ENCODE measurements at places on chromosomes 4 and X. TPM values are rescaled to one million over a fixed set of nuclear protein-coding genes. Genes with fewer than 3 reads are reported as not detected.

- no peaks in the 10 kb centered on the region for H3K36me3 ChIP-seq
- H3K4me3 ChIP-seq: no peak overlapping the region
- no peak for DNase-seq
- H3K4me1 ChIP-seq: no peaks in the 10 kb centered on the region
These were observed 38.5 kb upstream of the TMEM164 start for GRCh38 chrX:109964390-109964789.

DNA sequence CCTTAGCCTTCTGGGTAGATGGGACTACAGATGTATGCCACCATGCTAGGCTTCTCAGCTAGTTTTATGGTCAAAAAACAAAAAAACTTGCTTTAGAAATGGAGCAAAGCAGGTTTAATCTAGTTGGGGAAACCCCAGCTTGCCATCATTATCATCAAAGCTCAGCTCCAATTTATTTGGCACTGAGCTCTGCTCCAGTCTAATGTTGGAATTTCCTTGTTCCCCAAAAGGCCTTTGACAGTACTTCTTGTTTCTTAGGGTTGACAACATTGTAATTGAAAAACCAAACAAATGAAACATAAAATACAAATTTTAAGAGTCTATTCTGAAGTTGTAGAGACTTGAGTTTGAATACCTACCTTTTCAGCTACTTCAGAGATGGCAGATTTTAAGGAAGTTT lies 48.0 kb downstream of the MRPL1 start:
- H3K36me3 ChIP-seq: peaks cover 51% of the 10 kb centered on the region
- no peak overlapping the region for H3K4me3 ChIP-seq
- peaks cover 2% of the 10 kb centered on the region for H3K4me1 ChIP-seq
- H3K27me3 ChIP-seq: no peaks in the 10 kb centered on the region

- no peaks in the 10 kb centered on the region for H3K36me3 ChIP-seq
- H3K27me3 ChIP-seq: peaks cover 3% of the 10 kb centered on the region
- H3K4me1 ChIP-seq: no peaks in the 10 kb centered on the region
- H3K4me3 ChIP-seq: no peak overlapping the region
- H3K27ac ChIP-seq: no peak overlapping the region
These were observed 338.3 kb upstream of the NR3C2 start for GRCh38 chr4:148780426-148781005.

GRCh38 chr4:1074077-1074476 lies 39.3 kb downstream of the RNF212 start:
- H3K4me1 ChIP-seq: peaks cover 10% of the 10 kb centered on the region
- DNase-seq: no peak
- H3K36me3 ChIP-seq: no peaks in the 10 kb centered on the region

GRCh38 chrX:24380262-24381187 lies 20.1 kb downstream of the SUPT20HL1 start:
- H3K4me1 ChIP-seq: no peaks in the 10 kb centered on the region
- no peaks in the 10 kb centered on the region for H3K36me3 ChIP-seq
- H3K27me3 ChIP-seq: no peaks in the 10 kb centered on the region
- DNase-seq: no peak
- no peak overlapping the region for H3K27ac ChIP-seq
- H3K4me3 ChIP-seq: no peak overlapping the region

DNA sequence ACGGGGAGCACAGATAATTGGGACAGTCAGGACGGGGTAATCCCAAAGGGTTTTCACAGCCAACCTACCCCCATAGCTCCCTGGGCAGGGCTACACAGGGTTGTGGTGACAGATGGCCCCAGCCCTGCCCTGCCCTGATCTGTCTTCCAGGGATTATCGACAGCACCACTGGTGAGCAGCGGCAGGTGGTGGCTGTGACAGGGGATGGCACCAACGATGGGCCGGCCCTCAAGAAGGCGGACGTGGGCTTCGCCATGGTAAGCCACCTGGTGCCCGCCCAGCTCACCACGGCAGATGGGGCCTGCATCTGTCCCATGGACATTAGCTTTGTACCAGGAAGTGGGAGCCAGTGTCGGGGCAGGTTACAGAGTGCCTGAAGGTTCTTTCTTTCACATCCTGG lies 39.3 kb downstream of the ATP2B3 start:
- H3K4me1 ChIP-seq: no peaks in the 10 kb centered on the region
- no peaks in the 10 kb centered on the region for H3K36me3 ChIP-seq
- H3K27ac ChIP-seq: no peak overlapping the region

GRCh38 chr4:85644061-85644460 lies 169.1 kb downstream of the ARHGAP24 start:
- no peak overlapping the region for H3K27ac ChIP-seq
- H3K4me1 ChIP-seq: no peaks in the 10 kb centered on the region
- DNase-seq: no peak
- no peaks in the 10 kb centered on the region for H3K36me3 ChIP-seq

- H3K27me3 ChIP-seq: peaks cover 2% of the 10 kb centered on the region
- no peak overlapping the region for H3K4me3 ChIP-seq
- H3K27ac ChIP-seq: no peak overlapping the region
- no peaks in the 10 kb centered on the region for H3K36me3 ChIP-seq
- DNase-seq: no peak
- peaks cover 9% of the 10 kb centered on the region for H3K4me1 ChIP-seq
These were observed 62.7 kb downstream of the GAB1 start for GRCh38 chr4:143399113-143399949.

DNA sequence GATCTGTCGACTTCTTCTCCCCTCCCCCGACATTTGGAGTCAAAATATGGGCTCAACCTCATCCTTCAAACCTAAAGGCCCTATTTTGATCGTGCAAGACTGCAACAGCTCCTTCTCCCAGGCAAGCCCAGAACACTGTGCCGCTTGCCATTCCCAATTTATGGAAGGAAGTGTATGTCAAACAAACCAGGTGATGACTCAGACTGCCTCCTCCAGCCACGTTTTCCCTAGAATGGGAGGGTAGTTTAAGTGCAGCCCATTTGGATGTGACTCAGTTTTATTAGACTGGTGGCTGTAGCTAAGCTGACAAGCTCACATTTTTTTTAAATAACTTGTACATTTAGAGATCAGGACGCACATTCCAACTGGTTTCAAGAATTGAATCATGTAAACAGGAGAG lies 570.4 kb upstream of the DIPK2B start:
- no peaks in the 10 kb centered on the region for H3K27me3 ChIP-seq
- DNase-seq: no peak
- peaks cover 55% of the 10 kb centered on the region for H3K36me3 ChIP-seq

DNA sequence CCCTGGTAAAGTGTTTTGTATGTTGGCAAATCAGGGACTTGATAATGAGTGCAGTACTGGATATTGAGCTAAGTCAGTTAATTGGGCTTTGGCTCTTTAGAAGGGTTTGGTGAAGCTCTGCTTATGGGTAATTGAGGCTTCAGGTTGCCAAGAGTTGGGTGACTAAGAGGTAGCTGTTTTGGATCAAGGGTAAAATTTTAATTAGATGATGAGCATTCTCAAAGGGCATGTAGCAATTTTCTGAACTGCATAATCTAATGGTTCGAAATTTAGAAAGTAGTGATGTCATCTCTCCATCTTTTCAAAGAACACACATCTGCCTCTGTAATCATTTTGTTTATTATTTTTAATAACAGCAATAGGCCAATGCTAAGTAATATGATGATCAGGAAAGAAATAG lies 5.5 kb upstream of the TRIM2 start:
- H3K4me3 ChIP-seq: no peak overlapping the region
- no peaks in the 10 kb centered on the region for H3K27me3 ChIP-seq
- no peak overlapping the region for H3K27ac ChIP-seq
- H3K4me1 ChIP-seq: no peaks in the 10 kb centered on the region
- no peak for DNase-seq
- H3K36me3 ChIP-seq: no peaks in the 10 kb centered on the region

GRCh38 chr4:106806158-106806797 lies 229.8 kb downstream of the DKK2 start:
- H3K36me3 ChIP-seq: no peaks in the 10 kb centered on the region
- H3K4me3 ChIP-seq: no peak overlapping the region
- DNase-seq: no peak
- H3K4me1 ChIP-seq: no peaks in the 10 kb centered on the region

GRCh38 chr4:14896656-14897175 lies 105.6 kb upstream of the CPEB2 start:
- H3K27ac ChIP-seq: no peak overlapping the region
- peaks cover 14% of the 10 kb centered on the region for H3K27me3 ChIP-seq
- no peak overlapping the region for H3K4me3 ChIP-seq
- DNase-seq: no peak

DNA sequence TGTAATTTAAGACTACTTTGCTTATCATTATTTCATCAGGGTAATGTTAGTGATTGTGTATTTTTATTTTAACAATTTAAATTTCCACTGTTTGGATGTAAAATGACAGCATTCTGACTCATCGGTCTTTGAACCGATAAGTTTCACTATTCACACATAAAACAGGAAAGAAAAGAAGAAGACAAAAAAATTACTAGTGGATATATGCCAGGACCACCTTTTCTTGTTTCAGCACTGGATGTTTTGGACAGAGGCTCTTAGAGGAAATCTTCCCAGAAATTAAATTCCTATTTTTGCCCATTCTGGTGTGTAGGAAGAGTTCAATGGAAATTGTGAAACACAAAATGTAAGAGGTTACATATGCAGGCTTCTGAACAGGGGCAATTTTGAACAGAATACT lies 57.4 kb downstream of the VEGFC start:
- DNase-seq: no peak
- no peaks in the 10 kb centered on the region for H3K27me3 ChIP-seq
- no peak overlapping the region for H3K27ac ChIP-seq
- H3K4me3 ChIP-seq: no peak overlapping the region
- H3K36me3 ChIP-seq: no peaks in the 10 kb centered on the region
- no peaks in the 10 kb centered on the region for H3K4me1 ChIP-seq

DNA sequence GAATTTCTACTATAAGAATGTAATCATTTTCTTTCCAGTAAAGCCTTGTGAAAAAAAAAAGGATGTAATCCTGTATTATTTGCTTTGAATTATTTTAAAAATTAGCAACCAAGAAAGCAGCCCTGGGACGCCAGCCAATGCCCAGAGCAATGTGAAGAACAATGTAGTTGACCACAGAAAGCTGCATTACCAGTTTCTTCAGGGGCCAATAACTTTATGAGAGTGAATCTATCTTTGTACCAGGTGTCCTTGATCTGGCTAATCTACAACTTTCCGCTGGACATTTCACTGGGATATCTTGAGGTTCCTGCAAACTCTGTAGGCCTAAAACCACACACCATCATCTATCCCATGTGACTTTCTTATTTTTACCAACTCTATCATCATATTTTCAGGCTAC lies 7.6 kb upstream of the KLHL2 start:
- no peak for DNase-seq
- H3K4me3 ChIP-seq: no peak overlapping the region
- H3K36me3 ChIP-seq: no peaks in the 10 kb centered on the region
- no peaks in the 10 kb centered on the region for H3K27me3 ChIP-seq

Gene HSFX4
- total RNA-seq: not detected

Gene PCDH10
- not detected for total RNA-seq

Gene RTL5
- 0.33 TPM for total RNA-seq

Gene RRH
- total RNA-seq: not detected

Gene GAGE1
- total RNA-seq: not detected

Gene CXCL11
- total RNA-seq: 0.14 TPM

Gene FHIP1A
- total RNA-seq: 0.19 TPM

Data from activated CD4-positive, alpha-beta T cell treated with anti-CD3 and anti-CD28 coated beads for 36 hours (primary cell).